Activated T-helper 17 cell treated with anti-CD3 and anti-CD28 coated beads, Interleukin-2, amount 50 U/mL, for 72 hours (primary cell): ENCODE measurements at places on chromosomes 1 and 21. TPM values are rescaled to one million over a fixed set of nuclear protein-coding genes. Genes with fewer than 3 reads are reported as not detected.

- ATAC-seq = no peak
These were observed 4.4 kb downstream of the TAL1 start for GRCh38 chr1:47227341-47228232.

Gene NUDT4B
- total RNA-seq = not detected

DNA sequence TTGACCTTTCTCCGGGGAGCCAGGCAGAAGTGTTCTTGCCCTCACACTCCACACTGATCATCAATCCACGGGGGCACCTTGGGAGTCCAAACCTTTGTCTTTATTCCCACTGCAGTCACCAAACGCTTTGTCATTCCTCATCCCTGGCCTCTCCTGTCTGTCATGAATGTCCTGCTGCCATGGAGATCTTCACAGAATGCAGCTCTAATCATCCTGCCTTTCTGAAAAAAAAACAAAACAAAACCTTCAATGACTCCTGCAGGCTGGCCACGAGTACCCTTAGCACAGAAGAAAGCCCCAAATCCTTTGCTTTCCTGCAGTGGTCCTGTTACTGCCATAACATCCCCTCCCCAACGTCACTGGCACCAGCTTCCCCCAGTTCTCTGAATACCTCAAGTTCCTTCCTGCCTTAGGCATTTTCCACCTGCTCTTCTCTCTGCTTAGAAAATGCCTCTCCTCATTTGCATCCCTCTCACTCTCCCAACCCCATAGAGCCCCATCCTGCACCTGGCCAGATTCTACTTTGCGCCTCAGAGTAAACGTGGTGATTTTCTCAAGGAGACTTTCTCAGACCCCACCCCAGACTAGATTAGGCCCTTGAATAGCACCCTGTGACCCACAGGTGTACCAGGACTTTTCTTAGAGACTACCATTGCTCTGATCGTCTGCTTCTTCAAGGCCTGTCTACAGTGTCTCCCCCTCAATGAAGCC lies 131.2 kb downstream of the AK5 start:
- no peak for ATAC-seq

DNA sequence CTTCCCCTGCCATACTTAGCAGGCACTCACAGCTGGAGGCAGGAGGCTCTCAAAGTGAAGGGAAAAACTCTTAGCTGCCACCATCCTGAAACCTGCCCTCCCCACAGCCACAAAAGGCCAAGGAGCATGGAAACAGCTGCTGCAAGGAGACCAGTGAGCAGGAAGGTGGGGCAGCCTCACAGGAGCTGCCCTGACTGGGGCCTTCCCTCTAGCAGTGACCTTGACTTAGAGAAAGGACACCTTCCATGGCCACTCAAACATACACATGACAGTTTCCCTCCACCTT lies 126.3 kb downstream of the HIVEP3 start:
- ATAC-seq = no peak

GRCh38 chr1:222275729-222276465 lies 272.0 kb downstream of the HHIPL2 start:
- no peak for ATAC-seq

Gene TAF5L
- 25.0 TPM for total RNA-seq

- no peak for ATAC-seq
These were observed 55.4 kb downstream of the PROX1 start for GRCh38 chr1:214043167-214043566.

GRCh38 chr1:17967623-17968255 lies 139.9 kb upstream of the IGSF21 start:
- no peak for ATAC-seq

GRCh38 chr21:25459365-25459764 lies 147.9 kb downstream of the MRPL39 start:
- no peak for ATAC-seq

DNA sequence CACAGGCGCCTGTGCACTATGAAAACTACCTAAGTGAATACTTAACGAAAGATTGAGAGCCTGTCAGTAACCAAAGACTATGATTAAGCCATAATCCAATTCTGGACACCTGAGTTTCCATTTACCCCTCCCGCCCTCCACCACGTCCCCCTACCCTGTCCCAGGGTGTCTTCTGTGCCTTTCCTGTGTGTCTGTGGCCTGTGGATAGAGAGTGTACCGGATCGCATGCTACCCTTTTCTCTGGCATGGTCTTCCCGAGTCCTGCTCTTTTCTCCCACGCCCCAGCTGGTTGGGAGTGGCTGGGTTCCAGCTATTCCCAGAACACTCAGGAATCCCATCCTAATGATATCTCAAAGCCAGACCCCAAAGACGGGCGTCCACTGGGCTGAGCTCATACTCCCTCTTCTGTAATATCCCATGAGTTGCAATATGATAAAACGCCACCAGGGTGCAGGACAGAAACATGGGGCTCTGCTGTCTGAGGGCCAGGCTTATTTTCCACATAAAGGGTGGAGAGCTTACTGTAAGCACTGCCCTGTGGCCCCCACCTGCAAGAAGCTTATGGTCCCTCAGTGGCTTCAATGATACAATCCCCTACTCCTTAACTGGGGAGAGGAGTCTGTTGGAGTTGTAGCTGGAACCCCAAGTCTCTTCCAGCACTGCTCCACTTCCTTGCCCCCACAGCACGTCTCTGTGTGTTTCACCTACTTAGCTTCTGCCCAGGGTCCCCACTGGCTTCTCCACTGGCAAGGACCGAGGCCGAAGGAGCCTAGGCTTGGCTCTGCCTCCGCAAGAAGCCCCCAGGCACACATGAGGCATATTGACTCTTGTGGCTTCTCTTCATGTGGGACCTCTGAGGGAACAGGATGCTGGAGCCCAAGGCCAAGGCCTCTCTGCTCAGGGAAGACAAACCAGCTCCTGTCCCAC lies 17.6 kb upstream of the ALX3 start:
- peak; percentile 47 for ATAC-seq

GRCh38 chr1:107451715-107452114 lies 310.9 kb downstream of the NTNG1 start:
- ATAC-seq = no peak

DNA sequence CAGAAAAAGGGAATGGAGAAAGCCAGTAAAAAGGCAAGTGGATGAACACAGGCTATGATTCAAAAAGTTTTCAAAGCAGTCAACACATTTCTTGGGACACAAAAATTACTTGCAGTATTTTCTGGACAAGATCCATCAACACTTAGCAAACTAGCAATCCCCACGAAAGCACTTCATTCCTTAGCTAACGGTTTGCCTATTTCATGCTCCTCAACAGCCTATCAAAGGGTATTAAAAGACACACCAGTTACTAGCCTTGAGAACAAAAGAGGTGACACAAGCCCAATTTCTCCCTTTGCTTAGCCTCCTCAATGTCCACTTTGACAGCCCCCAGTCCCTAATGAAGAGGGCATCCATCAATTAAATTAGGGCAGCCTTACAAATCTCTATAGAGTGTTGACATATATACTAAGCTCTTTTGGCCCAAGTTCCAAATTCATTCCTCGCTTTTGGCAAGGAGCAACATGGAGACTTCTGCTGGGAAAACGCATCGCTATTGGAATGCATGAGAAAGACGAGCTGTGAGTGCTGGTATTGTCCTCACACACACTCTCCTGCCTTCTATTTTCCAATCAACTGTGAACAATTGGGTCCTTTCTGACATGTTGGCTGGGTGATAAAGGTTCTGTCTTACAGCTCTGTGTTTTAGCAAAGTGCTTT lies 180.0 kb downstream of the TNR start:
- no peak for ATAC-seq

GRCh38 chr21:25328736-25329135 lies 278.5 kb downstream of the MRPL39 start:
- no peak for ATAC-seq

- no peak for ATAC-seq
These were observed 2.5 kb downstream of the ARHGEF19 start for GRCh38 chr1:16209847-16210407.

- no peak for ATAC-seq
These were observed 65.4 kb downstream of the SYDE2 start for GRCh38 chr1:85135392-85135798.

Gene KRTAP21-2
- not detected for total RNA-seq

DNA sequence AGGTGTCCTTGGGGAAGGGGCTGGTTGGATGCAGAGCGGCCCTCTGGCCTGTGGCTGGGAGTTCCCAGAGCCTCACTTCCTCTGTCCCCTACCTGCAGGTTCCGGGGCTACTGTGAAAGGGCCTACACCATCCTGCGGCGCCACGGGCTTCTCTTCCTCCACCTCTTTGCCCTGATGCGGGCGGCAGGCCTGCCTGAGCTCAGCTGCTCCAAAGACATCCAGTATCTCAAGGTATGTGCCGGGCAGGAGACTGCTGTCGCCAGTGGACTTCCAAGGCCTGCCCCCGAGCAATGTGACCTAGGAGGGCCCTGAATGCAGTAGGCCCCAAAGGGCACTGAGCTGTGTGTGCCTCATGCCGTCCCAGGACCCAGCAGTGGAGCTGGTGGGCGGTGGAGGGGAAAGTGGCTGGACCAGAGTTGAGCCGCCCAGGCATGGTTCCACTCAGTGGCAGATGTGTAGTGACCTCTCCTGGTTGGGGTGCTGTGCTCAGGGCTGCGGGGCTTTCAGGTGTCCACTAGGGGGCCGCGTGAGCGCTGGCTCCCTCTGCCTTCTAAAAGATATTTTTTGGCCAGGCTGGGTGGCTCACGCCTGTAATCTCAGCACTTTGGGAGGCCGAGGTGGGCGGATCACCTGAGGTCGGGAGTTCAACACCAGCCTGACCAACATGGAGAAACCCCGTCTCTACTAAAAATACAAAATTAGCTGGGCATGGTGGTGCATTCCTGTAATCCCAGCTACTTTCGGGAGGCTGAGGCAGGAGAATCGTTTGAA lies 73.4 kb downstream of the PIK3CD start:
- peak; percentile 35 for ATAC-seq

DNA sequence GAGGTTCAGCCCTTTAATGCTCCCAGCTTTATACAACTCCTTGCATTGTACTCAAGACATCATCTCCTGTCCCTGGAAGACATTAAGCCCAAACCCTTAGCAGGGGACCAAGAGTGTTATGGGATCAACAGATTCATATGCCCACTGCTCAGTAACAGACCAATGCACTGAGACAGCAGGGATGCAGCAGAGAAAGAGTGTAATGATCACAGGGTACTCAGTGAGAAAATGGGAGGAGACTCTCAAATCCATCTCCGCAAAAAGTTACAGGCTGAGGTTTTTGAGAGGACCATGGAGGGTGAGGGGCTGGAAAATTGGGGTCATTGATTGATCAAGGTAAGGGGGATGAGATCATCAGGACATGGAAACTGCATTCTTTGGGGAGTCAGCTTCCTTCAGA lies 96.2 kb downstream of the MATN1 start:
- no peak for ATAC-seq

DNA sequence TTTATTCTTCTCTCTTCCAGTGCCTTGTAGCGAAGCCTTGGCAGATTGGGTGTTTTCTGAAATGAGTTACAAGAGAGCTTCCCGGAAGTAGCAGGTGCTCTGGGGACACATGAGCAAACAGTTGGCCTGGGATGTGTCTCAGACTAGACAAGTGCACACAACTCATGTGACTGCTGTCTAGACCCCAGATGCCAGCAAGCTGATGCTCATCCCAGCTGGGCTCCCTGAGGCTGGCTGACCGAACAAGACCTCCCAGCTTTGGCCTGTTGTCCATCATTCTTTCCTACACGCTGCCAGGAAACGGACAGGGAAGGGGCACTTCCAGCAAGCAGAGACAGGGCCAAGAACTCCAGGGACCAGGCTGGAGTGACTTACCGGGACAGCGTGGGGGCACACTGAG lies 18.7 kb upstream of the CSF1 start:
- ATAC-seq = no peak

GRCh38 chr1:200392625-200393185 lies 17.1 kb downstream of the ZNF281 start:
- ATAC-seq = no peak

DNA sequence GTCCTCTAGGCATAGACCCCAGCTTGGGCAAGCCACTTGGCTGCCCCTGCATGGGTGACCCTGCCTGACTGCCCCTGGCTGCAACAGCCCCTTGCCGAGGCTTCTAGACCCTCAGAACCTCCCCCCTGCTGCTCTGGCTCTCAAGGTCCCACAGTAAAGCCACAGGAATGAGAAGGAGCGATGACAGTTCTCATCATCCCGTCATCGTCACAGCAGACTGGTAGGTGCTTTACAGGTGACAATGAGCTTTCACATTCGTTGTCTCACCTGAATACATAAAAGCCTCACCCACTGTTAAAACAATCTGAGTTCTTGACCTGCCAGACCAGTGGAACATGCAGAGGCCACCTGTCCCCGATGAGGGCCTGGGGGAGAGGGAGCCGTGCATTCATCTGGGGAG lies 36.0 kb upstream of the GPR157 start:
- no peak for ATAC-seq

GRCh38 chr1:202081992-202082391 lies 40.7 kb upstream of the GPR37L1 start:
- ATAC-seq = no peak

Gene MCOLN2
- total RNA-seq = 43.8 TPM

GRCh38 chr1:27116232-27116631 lies 38.7 kb downstream of the SLC9A1 start:
- ATAC-seq = no peak

DNA sequence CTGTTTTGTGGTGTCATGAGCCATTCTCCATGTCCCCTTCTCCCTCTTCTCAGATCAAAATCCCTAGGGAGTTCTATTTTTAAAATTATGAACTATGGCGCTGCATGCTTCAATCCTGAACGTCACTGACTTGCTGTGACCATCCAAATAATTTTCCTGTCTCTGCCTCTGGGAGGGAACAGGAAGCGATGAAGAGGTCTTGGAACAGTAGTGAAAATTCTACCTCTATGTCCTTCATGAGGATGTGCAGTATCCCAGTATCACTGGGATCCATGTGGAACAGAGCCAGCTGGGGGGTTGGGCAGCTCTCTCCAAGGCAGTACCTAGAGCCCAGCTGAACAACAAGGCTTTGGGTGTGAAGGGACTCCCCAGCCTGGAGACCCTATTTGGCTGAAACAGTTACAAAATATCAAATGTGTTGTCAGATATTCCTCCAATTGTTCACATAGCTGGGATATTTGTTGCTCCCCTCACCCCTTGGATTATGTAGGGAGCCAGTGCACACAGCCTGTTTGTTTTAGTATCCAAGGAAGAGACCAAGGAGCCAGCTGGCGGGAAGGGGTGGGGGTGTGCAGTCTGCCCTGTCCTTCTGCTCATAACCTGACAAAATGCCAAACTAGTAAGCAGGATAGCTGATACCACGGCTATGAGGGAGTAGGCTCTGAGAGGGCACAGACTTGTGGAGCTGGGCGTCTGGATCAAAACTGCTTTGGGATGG lies 7.6 kb downstream of the DCLRE1B start:
- no peak for ATAC-seq

- no peak for ATAC-seq
These were observed 973.2 kb downstream of the NCAM2 start for GRCh38 chr21:21971384-21971783.

- no peak for ATAC-seq
These were observed 7.3 kb upstream of the DEDD start for GRCh38 chr1:161139766-161140165.

DNA sequence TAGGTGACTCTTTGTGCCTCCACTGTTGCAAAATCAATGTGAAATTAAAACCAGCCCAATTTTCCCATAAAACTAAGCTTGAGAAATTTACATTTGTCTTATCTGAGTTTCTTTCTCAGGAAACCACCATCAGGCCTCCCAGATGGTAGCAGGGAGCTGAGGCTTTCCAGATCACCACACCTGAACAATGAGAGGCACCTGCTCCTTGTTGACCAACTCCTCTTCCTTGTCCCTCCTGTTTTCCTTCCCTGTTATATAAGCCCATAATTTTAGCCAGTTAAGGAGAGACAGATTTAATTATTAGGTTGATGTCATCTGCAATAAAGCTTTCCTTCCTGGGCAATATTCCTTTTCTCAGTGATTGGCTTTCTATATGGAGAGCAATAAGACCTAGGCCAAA lies 32.0 kb upstream of the C1orf185 start:
- ATAC-seq = no peak

- ATAC-seq = no peak
These were observed 4.9 kb upstream of the COL6A2 start for GRCh38 chr21:46092811-46093667.
